ENCODE measurements at places on chromosomes 1 and 21. TPM values are rescaled to one million over a fixed set of nuclear protein-coding genes. Genes with fewer than 3 reads are reported as not detected.
A peak's percentile ranks its signal among the peaks of the same experiment; 100 is the strongest.

- no peak overlapping the region for H3K27ac ChIP-seq
- H3K4me3 ChIP-seq: no peak overlapping the region
- H3K36me3 ChIP-seq: no peaks in the 10 kb centered on the region
- no peak for DNase-seq
- no peaks in the 10 kb centered on the region for H3K4me1 ChIP-seq
Observed at GRCh38 chr1:203328714-203329122, 22.2 kb downstream of the FMOD start.

GRCh38 chr1:26408604-26409003 lies 2.0 kb upstream of the LIN28A start:
- peaks cover 9% of the 10 kb centered on the region for H3K4me1 ChIP-seq
- H3K27ac ChIP-seq: no peak overlapping the region
- peaks cover 43% of the 10 kb centered on the region for H3K27me3 ChIP-seq
- no peaks in the 10 kb centered on the region for H3K36me3 ChIP-seq
- no peak overlapping the region for H3K4me3 ChIP-seq

- no peaks in the 10 kb centered on the region for H3K27me3 ChIP-seq
- H3K4me3 ChIP-seq: peak overlapping the region; percentile 63
- DNase-seq: peak; percentile 88
- H3K4me1 ChIP-seq: peaks cover 23% of the 10 kb centered on the region
- no peaks in the 10 kb centered on the region for H3K36me3 ChIP-seq
- peak overlapping the region; percentile 91 for H3K27ac ChIP-seq
Observed at GRCh38 chr1:41812453-41812852, 106.3 kb downstream of the HIVEP3 start.

DNA sequence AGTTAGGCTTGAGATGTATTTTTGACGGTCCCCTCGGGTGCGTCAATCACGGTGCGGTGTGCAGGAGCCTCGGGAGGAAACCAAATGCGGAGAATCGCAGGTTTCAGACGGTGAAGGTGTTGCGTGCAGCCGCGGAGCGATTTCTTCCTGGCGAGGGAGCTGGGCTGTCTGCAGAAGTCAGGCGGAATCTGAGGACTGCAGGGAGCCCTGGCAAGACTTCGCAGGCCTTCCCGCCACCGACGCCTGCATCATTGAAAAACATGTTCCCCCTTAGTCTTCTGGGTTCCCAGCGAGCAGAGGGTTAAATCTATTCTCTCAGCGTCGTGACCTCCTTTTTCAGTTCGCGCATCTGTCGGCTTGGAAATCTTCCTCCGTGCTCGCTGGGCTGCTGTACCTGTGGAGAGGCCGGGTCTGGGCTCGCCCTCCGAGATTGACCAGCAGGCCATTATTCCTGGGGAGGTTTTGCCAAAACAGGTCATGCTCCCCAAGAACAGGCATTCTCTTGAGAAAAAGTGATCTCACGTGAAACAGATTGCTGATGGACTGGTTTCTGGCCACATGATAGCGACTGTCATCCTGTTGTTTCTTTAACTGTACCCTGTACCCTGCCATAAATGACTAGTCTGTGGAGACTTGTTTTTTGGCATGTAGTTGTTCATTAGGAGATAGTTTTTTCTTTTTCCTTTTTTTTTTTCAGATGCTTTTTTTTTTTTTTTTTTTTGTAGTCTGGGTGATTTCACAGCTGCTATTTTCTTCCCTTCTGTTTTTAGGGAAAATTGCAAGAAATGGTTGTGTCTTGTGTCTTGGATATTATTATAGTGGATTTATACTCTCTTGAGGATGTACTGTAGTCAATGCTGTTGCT lies 894 bp downstream of the EPB41 start:
- H3K4me3 ChIP-seq: peak overlapping the region; percentile 74
- no peaks in the 10 kb centered on the region for H3K4me1 ChIP-seq
- H3K27ac ChIP-seq: no peak overlapping the region
- DNase-seq: peak; percentile 24

- H3K27me3 ChIP-seq: peaks cover 18% of the 10 kb centered on the region
- no peak overlapping the region for H3K27ac ChIP-seq
- peak; percentile 15 for DNase-seq
- no peaks in the 10 kb centered on the region for H3K36me3 ChIP-seq
- H3K4me3 ChIP-seq: no peak overlapping the region
Observed at GRCh38 chr1:32273391-32274208, 18.3 kb upstream of the HDAC1 start.

GRCh38 chr21:28683982-28684752 lies 308.5 kb downstream of the LTN1 start:
- no peak overlapping the region for H3K4me3 ChIP-seq
- H3K27ac ChIP-seq: no peak overlapping the region
- peak; percentile 24 for DNase-seq
- no peaks in the 10 kb centered on the region for H3K36me3 ChIP-seq

- H3K27ac ChIP-seq: no peak overlapping the region
- H3K4me3 ChIP-seq: no peak overlapping the region
- no peak for DNase-seq
- no peaks in the 10 kb centered on the region for H3K36me3 ChIP-seq
- H3K4me1 ChIP-seq: no peaks in the 10 kb centered on the region
Observed at GRCh38 chr1:17297991-17298390, 10.0 kb upstream of the PADI4 start.

DNA sequence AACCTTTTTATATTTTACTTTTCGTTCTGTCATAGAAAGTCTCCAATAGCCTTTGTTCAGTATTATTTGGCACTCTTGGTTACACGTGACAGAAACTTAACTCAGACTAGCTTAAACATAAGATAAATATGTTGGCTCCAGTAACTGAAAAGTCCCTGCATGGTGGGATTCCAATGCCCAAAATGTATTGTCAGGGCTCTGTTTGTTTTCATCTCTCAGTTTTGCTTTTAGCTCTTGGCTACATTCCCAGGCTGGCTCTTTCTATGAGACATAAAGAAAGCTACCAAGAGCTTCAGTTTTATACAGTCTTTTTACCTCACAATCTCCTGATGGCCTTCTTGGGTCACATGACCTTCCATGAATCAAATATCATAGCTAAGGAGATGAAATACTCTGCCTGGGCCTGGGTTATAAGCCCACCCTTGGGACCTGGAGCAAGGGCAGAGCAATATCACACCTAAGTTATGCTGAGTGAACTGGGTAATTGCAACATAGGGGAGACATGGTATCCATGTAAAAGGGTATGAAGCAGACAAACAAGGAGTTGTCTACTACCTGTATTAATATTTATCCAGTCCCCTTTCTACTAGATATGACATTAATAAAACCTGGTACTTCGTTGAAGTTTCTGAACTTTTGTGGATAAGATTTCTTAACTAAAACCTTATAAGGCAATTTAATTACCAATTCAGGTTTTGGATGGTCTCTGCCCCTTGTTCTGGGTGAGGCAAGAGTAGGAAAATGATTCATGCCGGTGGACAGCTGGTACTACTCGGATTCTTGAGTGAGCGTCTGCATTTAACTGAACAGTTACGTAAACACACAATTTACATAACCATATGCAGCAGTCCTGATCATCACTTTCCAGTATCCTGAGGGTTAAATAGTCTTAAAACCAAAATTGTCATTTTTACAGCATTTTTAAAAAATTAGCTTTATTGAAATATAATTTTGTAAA lies 442.3 kb downstream of the GPATCH2 start:
- H3K4me1 ChIP-seq: no peaks in the 10 kb centered on the region
- no peak overlapping the region for H3K4me3 ChIP-seq
- H3K27me3 ChIP-seq: no peaks in the 10 kb centered on the region
- H3K36me3 ChIP-seq: no peaks in the 10 kb centered on the region
- DNase-seq: no peak

- no peaks in the 10 kb centered on the region for H3K4me1 ChIP-seq
- H3K36me3 ChIP-seq: no peaks in the 10 kb centered on the region
Observed at GRCh38 chr21:42148097-42148496, 70.8 kb upstream of the ABCG1 start.

DNA sequence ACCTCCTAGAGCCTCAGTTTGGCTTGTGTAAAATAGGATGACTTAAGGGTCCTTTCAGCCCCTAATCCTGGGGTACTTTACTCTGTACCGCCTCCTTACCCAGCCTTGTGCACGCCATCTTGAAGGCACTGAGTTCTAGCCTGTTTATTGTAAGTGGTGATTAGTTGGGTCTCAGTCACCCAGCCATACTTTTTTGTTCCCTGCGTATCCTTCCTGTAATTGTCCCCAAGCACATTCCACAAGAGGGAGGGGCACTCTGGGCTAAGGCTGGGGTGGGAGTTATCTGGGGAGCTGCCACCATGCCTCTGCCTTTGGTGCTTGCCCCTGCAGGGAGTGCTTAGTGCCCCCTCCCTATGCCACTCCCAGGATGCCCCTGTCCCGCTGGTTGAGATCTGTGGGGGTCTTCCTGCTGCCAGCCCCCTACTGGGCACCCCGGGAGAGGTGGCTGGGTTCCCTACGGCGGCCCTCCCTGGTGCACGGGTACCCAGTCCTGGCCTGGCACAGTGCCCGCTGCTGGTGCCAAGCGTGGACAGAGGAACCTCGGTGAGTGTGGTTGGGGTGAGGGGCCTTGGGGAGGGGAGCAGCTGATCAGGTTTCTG lies 856 bp downstream of the FDPS start:
- peaks cover 22% of the 10 kb centered on the region for H3K4me1 ChIP-seq
- H3K36me3 ChIP-seq: no peaks in the 10 kb centered on the region
- peak overlapping the region; percentile 87 for H3K27ac ChIP-seq
- DNase-seq: peak; percentile 31

DNA sequence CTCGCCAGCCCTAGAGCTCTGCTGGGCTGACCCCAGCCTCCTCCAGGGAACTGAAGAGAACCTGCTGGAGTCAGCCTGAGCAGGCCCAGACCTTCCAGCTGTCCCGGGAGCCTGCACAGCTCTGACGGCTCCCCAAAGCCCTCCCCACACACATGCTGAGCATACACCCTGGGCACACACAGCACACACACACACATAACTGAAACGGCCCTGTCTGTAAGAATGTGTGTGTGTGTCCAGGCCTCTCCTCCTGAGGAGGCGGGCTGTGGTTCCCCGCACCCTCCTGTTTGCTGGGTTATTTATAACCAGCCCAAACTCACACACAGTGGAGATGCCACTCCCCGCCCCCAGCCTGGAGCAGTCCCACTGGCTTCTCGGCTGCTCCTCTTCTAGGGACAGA lies 20.2 kb downstream of the SDC3 start:
- H3K4me3 ChIP-seq: no peak overlapping the region
- H3K36me3 ChIP-seq: no peaks in the 10 kb centered on the region
- peak overlapping the region; percentile 56 for H3K27ac ChIP-seq
- peak; percentile 83 for DNase-seq
- H3K27me3 ChIP-seq: no peaks in the 10 kb centered on the region

DNA sequence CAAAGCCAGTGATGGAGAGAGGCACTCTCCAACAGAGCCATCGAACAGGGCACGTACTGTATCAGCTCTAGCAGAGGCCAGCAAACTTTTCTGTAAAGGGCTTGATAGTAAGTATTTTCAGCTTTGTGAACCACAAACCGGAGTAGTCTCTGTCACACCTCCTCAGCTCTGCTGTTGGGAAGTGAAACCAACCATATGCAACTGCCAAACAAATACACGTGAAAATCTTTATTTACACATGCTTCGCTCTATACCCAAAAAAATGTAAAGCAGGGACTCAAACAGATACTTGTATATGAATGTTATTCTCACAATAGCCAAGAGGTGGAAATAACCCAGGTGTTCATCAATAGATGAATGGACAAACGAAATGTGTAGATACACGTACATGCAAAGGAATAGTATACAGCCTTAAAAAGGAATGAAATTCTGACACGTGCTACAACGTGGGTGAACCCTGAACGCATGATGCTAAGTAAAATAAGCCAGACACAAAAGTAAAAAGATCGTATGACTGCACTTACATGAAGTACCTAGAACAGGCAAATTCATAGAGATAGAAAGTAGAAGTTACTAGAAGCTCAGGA lies 39.0 kb downstream of the SETD4 start:
- no peak overlapping the region for H3K4me3 ChIP-seq
- no peak for DNase-seq
- no peaks in the 10 kb centered on the region for H3K27me3 ChIP-seq
- H3K4me1 ChIP-seq: no peaks in the 10 kb centered on the region
- H3K36me3 ChIP-seq: no peaks in the 10 kb centered on the region
- H3K27ac ChIP-seq: no peak overlapping the region

GRCh38 chr1:15975358-15975804 lies 520 bp downstream of the ZBTB17 start:
- 0 out of 2 replicates have a peak, but pooled peaks cover 5% of the 10 kb centered on the region for H3K36me3 ChIP-seq
- peak; percentile 83 for DNase-seq
- peaks cover 7% of the 10 kb centered on the region for H3K4me1 ChIP-seq

- no peak for DNase-seq
- peaks cover 22% of the 10 kb centered on the region for H3K4me1 ChIP-seq
- H3K4me3 ChIP-seq: no peak overlapping the region
- no peak overlapping the region for H3K27ac ChIP-seq
Observed at GRCh38 chr1:222375701-222376100, 172.2 kb downstream of the HHIPL2 start.

- H3K27ac ChIP-seq: no peak overlapping the region
- H3K27me3 ChIP-seq: no peaks in the 10 kb centered on the region
- no peak for DNase-seq
- H3K4me1 ChIP-seq: peaks cover 66% of the 10 kb centered on the region
- no peak overlapping the region for H3K4me3 ChIP-seq
Observed at GRCh38 chr1:84724128-84724860, 34.0 kb upstream of the SSX2IP start.

GRCh38 chr1:27603309-27603680 lies 649 bp downstream of the AHDC1 start:
- peak; percentile 75 for DNase-seq
- no peaks in the 10 kb centered on the region for H3K36me3 ChIP-seq
- peak overlapping the region; percentile 36 for H3K27ac ChIP-seq
- H3K4me3 ChIP-seq: peak overlapping the region; percentile 84

- peaks cover 45% of the 10 kb centered on the region for H3K4me1 ChIP-seq
- H3K4me3 ChIP-seq: no peak overlapping the region
- H3K27ac ChIP-seq: peak overlapping the region; percentile 64
Observed at GRCh38 chr1:161115132-161115711, 2.6 kb downstream of the PFDN2 start.

DNA sequence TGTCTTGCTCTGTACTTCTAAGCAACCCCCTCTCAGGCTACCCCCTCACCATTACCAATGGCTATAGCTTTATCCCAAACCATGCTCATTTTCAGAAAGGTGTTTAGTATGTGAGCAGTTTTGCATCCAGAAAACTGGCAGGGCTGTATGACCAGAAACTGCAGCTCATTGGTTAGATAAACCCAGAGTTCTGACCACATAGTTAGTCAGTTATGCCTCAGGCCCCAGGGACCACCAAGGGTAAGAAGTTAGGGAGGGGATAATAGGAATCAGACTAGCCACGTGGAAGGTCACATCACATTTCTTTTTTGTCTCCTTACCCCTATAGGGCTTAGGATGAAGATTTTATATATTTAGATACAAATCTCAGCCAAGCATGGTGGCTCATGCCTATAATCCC lies 1.2 kb downstream of the ITGA10 start:
- H3K4me3 ChIP-seq: no peak overlapping the region
- H3K27me3 ChIP-seq: no peaks in the 10 kb centered on the region
- H3K36me3 ChIP-seq: peaks cover 5% of the 10 kb centered on the region
- H3K27ac ChIP-seq: peak overlapping the region; percentile 52

GRCh38 chr1:154879038-154879421 lies 8.9 kb upstream of the KCNN3 start:
- H3K4me1 ChIP-seq: no peaks in the 10 kb centered on the region
- no peak for DNase-seq
- H3K36me3 ChIP-seq: no peaks in the 10 kb centered on the region
- H3K27ac ChIP-seq: no peak overlapping the region

The OLIG2 gene
- polyA plus RNA-seq: not detected

The ZNF683 gene
- polyA plus RNA-seq: not detected

The PODN gene
- 71.6 TPM for polyA plus RNA-seq

The KIAA0040 gene
- 0.08 TPM for polyA plus RNA-seq

The LHX8 gene
- polyA plus RNA-seq: not detected

The IL19 gene
- not detected for polyA plus RNA-seq

The OR2T3 gene
- not detected for polyA plus RNA-seq

The SFN gene
- not detected for polyA plus RNA-seq

The SLFNL1 gene
- polyA plus RNA-seq: not detected
